Astrocyte (in vitro differentiated cells and primary cell): ENCODE measurements at places on chromosomes 5 and 9.
A peak's percentile ranks its signal among the peaks of the same experiment; 100 is the strongest.

GRCh38 chr5:43967165-43967564, 364.2 kb downstream of the NNT start:
- no peak for DNase-seq

GRCh38 chr5:170554521-170555267, 50.9 kb downstream of the KCNIP1 start:
- peak; percentile 66 for DNase-seq

GRCh38 chr5:149616727-149617285, 35.5 kb downstream of the ARHGEF37 start:
- DNase-seq: no peak

DNA sequence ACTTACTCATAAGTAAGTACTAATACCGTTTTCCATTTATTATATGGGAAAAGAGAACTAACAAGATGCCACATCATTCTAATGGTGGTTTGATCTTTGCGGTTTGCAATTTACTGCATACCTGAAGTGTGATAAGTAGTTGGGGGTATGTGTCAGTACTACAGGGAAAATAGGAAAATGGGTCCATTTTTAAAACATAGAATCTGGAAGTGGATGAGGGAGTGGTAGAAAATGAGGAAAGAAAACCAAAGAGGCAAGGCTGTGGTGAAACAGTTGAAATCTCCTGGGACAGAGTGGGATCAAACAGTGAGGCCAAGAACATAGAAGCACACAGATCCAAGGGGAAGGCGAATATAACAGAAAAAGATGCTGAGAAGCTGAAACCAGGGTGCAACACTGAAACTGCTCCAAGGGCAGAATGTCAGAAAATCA, 6.7 kb downstream of the ADAMTSL1 start:
- peak; percentile 94 for DNase-seq

DNA sequence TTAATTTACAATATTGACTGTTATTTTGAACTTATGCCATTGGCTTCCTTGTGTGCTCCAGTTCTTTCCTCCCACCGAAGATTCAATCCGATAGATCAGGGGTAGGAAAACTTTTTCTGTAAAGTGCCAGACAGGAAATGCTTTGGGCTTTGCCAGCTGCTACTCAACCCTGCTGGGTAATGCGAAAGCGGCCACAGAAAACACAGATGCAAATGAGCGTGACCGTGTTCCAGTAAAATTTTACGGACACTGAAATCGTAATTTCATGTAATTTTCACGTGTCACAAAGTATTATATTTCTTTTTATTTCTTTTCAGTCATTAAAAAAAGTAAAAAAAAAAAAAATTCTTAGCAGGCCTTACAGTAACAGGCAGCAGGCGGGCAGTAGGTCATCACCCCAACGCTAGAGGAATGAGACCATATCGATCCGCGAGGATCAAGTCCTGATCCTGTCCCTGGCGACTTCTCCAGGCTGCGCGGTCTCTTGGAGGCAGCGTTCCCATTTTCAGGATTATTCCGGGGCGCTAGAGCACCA, 599 bp downstream of the NMRK1 start:
- peak; percentile 46 for DNase-seq

GRCh38 chr9:74293479-74293878, 203.7 kb upstream of the RORB start:
- DNase-seq: no peak
